ENCODE measurements at places on chromosomes 13 and 19.

- no peak for DNase-seq
- peak overlapping the region; percentile 84 for H3K4me3 ChIP-seq
- H3K4me1 ChIP-seq = peaks cover 39% of the 10 kb centered on the region
- no peaks in the 10 kb centered on the region for H3K27me3 ChIP-seq
Measured at GRCh38 chr19:1847348-1847683, 967 bp downstream of the REXO1 start.

DNA sequence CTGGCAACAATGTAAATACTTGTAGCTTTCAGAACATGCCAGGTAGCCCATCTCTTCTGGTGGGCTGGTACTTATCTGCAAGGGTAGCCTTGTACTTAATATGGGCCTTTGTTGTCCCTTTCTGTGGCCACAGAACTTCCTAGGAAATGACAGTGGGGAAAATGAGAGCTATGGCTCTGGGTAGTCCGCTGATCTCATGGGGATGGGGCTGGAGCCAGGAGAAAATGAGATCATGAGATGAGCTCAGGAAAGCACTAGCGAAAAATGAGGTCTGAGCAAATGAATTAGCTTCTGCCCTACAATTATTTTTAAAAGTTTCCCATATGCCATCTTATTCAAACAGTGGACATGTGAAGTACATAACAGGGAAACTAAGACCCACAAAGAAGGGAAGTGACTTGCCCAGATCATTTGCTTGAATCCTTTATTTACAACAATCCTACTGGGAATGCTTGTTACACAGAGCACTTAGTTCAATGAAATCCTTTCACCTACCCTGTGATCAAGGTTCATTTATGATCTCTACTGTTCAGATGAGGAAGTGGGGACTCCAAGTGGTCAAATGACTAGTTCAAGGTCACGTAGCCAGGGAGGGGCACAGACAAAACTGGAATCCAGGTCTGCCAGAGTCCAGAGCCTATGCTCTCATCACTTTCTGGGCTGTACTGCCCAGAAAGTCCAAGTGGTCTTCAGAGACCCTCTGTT is 87.1 kb downstream of the PTPRS start:
- H3K4me3 ChIP-seq = no peak overlapping the region
- no peaks in the 10 kb centered on the region for H3K4me1 ChIP-seq
- H3K36me3 ChIP-seq = peaks cover 3% of the 10 kb centered on the region
- no peak for DNase-seq
- H3K27me3 ChIP-seq = peaks cover 15% of the 10 kb centered on the region
- H3K27ac ChIP-seq = no peak overlapping the region

- H3K4me3 ChIP-seq = no peak overlapping the region
- H3K27ac ChIP-seq = peak overlapping the region; percentile 65
- peaks cover 4% of the 10 kb centered on the region for H3K36me3 ChIP-seq
Measured at GRCh38 chr19:29685326-29685725, 20.1 kb downstream of the PLEKHF1 start.

GRCh38 chr19:41408256-41408655 is 10.6 kb downstream of the BCKDHA start:
- H3K36me3 ChIP-seq = peaks cover 10% of the 10 kb centered on the region
- no peak overlapping the region for H3K27ac ChIP-seq
- no peak for DNase-seq
- no peaks in the 10 kb centered on the region for H3K27me3 ChIP-seq
- H3K4me3 ChIP-seq = no peak overlapping the region

DNA sequence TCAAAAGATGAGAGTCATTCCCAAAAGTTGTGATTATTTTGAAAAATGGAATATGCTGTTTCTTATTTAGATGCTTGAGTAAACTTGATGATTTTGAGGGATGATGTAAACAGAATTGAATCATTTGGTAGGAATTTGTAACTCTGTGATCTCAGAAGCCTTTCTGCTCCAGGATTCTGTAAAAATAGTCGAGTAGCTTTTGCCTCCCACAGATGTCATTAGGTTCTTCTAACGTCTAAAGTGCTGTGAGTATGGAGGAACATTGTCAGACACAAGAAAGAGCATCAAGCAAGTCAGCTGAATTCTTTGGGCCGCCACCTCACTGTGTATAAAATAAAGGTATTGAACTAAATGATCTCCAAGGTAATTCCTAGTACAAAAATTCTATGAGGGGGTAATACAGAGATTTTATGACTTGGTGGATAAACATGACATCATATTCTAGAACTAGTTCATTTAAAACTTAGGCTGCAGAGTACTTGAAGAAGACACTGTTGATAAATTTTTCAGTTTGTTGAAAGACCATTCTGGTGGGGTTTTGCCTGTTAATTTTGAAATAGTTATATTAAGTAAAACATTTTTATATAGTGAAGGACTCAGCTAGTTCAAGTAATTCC is 1.4 kb upstream of the GPR183 start:
- no peaks in the 10 kb centered on the region for H3K27me3 ChIP-seq
- peak overlapping the region; percentile 99 for H3K27ac ChIP-seq
- H3K4me1 ChIP-seq = peaks cover 71% of the 10 kb centered on the region

GRCh38 chr13:57075588-57075987 is 65.1 kb upstream of the PRR20A start:
- H3K4me3 ChIP-seq = no peak overlapping the region
- DNase-seq = no peak
- H3K27ac ChIP-seq = no peak overlapping the region
- H3K36me3 ChIP-seq = no peaks in the 10 kb centered on the region
- no peaks in the 10 kb centered on the region for H3K27me3 ChIP-seq

DNA sequence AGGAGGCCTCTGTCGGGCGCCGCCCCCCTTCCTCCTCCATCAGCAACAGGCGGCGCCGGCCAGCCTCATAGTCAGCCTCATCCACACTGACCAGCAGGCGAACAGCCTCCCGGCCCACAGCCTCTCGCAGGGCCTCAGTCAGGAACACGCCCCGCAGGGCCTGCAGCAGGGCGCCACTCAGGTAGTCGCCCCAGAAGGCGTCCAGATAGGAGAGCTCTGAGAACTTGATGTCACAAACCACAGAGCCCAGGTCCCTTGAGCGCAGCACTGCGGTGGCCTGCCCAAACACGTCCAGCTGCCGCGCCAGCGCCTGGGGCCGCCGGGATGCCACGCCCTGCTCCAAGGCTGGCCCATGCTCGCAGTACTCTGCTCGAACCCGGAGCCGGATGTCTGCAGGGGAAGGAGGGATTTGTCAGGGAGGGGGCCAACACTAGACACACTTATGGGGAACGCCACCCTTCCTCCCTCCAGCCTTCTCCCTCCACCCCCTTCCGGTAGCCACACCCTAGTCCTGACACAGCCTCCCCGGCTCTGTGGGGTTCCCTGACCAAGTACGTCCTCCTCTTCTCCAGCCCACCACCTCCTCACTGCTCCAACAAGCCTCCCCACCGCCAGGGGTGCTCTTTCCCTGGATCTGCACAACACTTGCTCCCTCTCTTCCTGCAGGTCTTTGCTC is 17.9 kb downstream of the DEDD2 start:
- H3K27me3 ChIP-seq = no peaks in the 10 kb centered on the region
- peak overlapping the region; percentile 76 for H3K4me3 ChIP-seq
- peaks cover 79% of the 10 kb centered on the region for H3K4me1 ChIP-seq
- peaks cover 44% of the 10 kb centered on the region for H3K36me3 ChIP-seq
- DNase-seq = no peak

- DNase-seq = no peak
- peaks cover 1% of the 10 kb centered on the region for H3K36me3 ChIP-seq
- no peaks in the 10 kb centered on the region for H3K27me3 ChIP-seq
- no peak overlapping the region for H3K4me3 ChIP-seq
Measured at GRCh38 chr19:50505856-50506611, 5.0 kb downstream of the JOSD2 start.

DNA sequence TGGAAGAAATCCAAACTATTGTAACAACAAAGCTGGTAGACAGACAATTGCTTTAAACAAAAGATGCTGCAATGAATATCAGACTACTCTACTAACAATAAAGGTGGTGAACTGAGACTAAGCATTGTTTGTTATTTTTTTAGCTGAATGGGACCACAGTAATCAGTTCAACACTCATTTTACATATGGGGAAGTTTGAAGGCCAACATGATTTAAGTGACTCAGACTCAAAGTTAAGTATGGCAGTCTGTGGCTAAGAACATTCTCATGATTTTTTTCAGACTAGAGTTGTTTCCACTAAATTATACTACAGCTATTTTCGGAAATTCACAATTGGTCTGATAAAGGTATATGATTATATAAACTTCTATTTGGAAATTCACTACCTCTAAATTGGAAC is 10.4 kb downstream of the EXOSC8 start:
- DNase-seq = no peak
- H3K4me1 ChIP-seq = peaks cover 17% of the 10 kb centered on the region
- peaks cover 61% of the 10 kb centered on the region for H3K36me3 ChIP-seq
- no peaks in the 10 kb centered on the region for H3K27me3 ChIP-seq

DNA sequence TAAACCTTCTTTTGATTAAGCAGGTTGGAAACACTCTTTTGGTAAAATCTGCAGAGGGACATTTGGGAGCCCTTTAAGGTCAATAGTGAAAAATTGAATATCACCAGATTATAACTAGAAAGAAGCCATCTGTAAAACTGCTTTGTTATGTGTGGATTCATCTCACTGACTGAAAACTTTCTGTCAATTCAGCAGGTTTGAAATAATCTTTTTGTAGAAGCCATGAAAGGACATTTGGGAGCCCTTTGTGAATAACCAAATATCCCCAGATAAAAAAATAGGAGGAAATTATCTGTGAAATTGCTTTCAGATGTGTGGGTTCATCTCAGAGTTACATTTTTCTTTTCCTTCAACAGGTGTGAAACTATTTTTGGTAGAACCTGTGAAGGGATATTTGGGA is 1690.7 kb downstream of the UQCRFS1 start:
- no peaks in the 10 kb centered on the region for H3K27me3 ChIP-seq
- H3K36me3 ChIP-seq = no peaks in the 10 kb centered on the region
- no peak overlapping the region for H3K4me3 ChIP-seq
- no peak overlapping the region for H3K27ac ChIP-seq
- no peaks in the 10 kb centered on the region for H3K4me1 ChIP-seq

DNA sequence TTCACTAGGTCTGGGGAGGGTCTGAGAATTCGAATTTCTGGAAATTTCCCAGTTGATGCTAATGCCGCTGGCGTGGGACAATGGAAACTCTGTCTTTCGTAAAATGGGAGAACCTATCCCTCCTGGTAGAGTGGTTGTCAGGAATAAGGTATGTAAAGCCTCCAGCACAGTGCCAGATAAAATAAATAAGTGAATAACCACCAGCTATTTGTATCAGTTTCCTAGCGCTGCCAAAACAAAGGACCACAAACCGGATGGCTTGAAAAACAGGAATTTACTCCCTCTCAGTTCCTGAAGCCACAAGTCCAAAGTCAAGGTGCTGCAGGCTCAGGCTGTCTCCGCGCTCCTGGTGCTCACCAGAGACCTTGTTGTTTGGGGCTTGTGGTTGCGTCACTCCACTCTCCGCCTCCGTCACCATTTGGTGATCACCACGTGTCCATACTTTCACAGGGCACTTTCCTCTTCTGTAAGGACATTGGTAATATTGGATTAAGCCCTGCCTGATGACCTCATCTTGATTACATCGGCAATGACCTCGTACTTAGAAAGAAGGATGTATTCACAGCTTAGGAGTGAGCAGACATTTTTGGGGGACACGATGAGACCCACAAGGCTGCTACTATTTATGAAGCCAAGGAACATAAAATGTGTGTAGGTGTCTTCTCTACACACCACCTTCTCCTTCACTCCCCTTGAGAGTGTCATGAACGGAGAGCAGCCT is 428.5 kb downstream of the IRS2 start:
- no peaks in the 10 kb centered on the region for H3K27me3 ChIP-seq
- no peaks in the 10 kb centered on the region for H3K36me3 ChIP-seq
- no peaks in the 10 kb centered on the region for H3K4me1 ChIP-seq
- H3K4me3 ChIP-seq = no peak overlapping the region
- no peak for DNase-seq
- H3K27ac ChIP-seq = no peak overlapping the region

DNA sequence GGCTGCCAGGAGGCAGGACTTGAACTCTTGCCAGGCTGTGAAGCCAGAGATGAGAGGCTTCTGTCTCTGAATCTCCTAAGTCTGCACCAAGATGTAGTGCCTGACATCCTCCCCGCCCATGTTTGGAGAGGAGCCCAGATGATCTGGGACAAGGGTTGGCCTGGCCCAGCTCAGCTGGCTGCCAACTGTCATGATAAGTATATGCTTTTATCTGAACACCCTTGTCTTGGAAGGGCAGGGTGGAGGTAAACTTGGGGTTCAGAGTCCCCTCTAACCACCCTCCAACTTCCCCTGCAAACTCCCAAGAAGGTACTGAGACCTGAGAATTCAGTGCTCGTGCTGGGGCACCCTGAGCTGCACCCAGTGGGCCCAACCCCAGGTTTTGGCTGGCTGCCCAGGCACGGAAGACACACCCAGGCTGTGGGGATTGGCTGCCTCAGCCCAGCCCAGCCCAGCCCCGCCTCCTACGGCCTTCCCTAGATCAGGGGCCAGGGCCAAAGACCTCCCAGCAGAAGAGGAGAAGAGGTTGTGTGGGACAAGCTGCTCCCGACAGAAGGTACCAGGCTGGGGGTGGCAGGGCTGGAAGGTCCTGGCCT is at the start of gene CYP4F12:
Gene CYP4F12 (plus strand): TSS at position 508 of the 596 bp plus-strand sequence. CDS start 443 bp downstream, outside the sequence.
- H3K36me3 ChIP-seq = peaks cover 2% of the 10 kb centered on the region
- H3K4me1 ChIP-seq = peaks cover 11% of the 10 kb centered on the region
- no peak for DNase-seq
- no peak within 1 kb of the TSS for H3K4me3 ChIP-seq
- H3K27me3 ChIP-seq = no peaks in the 10 kb centered on the region

- no peak overlapping the region for H3K4me3 ChIP-seq
- no peaks in the 10 kb centered on the region for H3K36me3 ChIP-seq
- DNase-seq = no peak
- H3K27ac ChIP-seq = no peak overlapping the region
- no peaks in the 10 kb centered on the region for H3K27me3 ChIP-seq
- no peaks in the 10 kb centered on the region for H3K4me1 ChIP-seq
Measured at GRCh38 chr13:96835546-96835945, 158.7 kb downstream of the OXGR1 start.

DNA sequence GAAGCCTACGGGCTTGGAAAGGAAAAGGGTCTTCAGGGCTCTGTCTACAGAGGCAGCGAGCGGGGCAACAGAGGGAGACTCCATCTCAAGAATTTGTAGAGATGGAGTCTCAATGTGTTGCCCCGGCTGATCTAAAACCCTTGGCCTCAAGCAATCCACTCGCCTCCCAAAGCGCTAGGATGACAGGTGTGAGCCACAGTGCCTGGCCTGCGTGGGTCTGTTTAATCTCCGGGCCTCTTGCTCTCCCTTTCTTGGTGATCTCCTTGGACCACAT is 8.1 kb downstream of the RPS9 start:
- peak overlapping the region; percentile 50 for H3K4me3 ChIP-seq
- peak overlapping the region; percentile 71 for H3K27ac ChIP-seq
- H3K27me3 ChIP-seq = no peaks in the 10 kb centered on the region
- H3K4me1 ChIP-seq = peaks cover 58% of the 10 kb centered on the region

GRCh38 chr13:37648609-37649008 is 50.0 kb upstream of the POSTN start:
- H3K36me3 ChIP-seq = no peaks in the 10 kb centered on the region
- H3K4me3 ChIP-seq = no peak overlapping the region
- H3K27me3 ChIP-seq = no peaks in the 10 kb centered on the region
- H3K4me1 ChIP-seq = no peaks in the 10 kb centered on the region
- H3K27ac ChIP-seq = no peak overlapping the region
- DNase-seq = no peak

All from central memory CD8-positive, alpha-beta T cell (primary cell).